ENCODE measurements at places on chromosomes 7 and 10.
A peak's percentile ranks its signal among the peaks of the same experiment; 100 is the strongest.

DNA sequence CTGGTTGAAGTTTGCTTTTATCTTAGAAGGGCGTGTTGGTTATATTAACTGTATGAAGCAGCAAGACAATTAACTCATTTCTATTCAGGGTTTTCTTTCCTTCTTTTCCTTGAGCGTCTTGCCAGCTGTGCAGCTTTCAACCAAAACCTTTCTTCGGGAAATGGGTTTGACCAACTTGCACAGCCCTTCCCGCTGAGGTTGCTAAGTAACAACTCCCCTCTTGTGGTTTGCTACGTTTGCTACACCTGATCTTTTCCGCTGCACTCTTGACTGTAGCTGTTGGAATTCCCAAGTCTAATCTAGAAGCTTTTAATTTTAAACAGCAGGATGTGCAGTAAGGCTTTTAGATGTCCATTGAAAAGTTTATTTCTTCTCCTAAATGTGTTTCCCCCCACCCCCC, 116.9 kb downstream of the CDCA7L start:
- DNase-seq, result no peak

DNA sequence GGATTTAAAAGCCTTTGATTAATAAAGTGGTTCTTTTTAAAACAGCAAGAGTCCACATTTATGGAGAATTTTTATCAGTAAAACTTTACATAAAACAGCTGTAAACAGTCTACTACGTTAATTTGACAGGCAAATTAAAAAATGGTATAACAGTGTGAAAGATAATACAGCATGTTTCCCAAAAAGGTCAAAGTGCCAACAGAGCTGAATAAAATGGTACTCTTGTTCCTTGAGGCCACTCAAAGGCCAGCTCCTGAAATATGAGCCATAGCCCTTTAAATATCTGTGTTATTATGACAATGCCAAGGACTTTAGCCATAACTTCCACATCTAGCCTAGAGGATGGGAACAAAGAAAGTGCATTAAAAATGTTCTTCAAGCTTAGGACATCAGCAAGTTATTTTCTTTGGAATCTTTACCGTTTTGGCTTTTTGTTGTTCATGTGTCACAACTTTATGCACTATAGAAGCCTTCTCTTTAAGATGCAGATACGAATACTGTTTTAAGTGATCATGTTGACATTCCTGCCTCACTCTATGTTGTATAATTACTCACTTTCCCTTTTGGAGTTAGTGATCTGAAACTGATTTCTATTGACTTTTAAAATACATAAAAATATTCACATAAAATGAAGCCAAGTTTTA, 165.6 kb downstream of the RNLS start:
- no peak for DNase-seq

- DNase-seq, result no peak
Observed at GRCh38 chr10:118546479-118546878, 49.0 kb downstream of the PRLHR start.

- DNase-seq, result no peak
Observed at GRCh38 chr10:46525824-46526681, 30.4 kb downstream of the GPRIN2 start.

- DNase-seq, result peak; percentile 61
Observed at GRCh38 chr7:150938566-150938965, 39.6 kb downstream of the KCNH2 start.

- DNase-seq, result peak; percentile 25
Observed at GRCh38 chr7:1676550-1677078, 6.5 kb downstream of the ELFN1 start.

- DNase-seq, result peak; percentile 84
Observed at GRCh38 chr10:80599424-80599847, 61.7 kb downstream of the SH2D4B start.

DNA sequence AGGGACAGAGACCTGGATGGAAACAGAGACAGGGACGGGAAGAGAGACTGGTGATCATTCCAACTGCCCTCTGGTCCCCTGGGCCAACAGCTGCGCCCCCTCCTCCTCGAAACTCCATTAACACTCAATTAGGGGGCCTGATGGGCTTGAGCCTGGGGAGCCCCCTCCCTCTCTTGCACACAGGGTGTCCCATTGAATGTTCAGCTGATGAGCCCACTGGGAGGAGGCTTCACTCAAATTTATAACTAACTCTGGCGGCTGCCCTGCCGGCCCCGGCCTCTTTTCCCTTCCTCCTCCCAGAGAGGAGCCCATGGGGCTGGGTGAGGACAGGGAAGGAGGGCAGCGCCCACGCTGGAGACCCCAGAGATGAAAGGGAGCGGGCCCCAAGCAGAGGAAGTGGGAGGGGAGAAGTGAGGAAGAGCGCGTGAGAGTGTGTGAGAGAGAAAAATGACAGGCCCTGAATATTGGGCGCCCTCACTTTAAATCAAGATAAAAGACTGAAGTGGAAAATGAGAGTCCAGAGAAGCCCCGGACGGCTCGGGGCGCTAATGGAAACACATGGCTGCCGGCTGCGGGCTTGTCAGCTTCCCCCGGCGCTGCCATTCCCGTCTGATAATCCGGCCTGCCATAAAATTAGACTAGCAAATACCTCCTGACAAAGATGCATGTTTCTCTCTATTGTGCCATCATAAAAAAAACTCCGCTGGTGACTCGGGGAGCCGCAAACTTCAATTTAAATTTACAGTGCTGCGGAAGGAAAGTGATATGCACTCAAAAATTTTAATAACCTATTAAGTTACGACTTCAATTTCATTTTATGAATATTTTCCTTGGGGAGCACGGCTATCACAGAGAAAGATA, 58.0 kb upstream of the PAX2 start:
- no peak for DNase-seq

GRCh38 chr7:36507475-36508440, 118.1 kb downstream of the ANLN start:
- peak; percentile 32 for DNase-seq

DNA sequence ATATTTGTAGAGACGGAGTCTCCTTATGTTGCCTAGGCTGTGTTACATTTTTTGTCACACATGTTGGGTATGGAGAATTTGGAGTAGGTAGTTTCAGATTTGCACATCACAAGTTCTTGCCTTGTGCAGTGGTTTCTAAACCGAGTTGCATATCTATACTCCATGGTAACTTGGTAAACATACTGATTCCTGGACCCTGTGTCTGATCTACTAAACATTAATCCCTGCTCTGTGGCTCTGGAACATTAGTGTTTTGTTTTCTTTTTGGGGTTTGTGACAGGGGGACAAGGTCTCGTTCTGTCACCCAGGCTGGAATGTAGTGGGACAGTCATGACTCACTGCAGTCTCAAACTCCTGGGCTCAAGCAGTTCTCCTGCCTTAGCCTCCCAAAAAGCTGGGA, 24.7 kb downstream of the AUTS2 start:
- DNase-seq, result no peak

- no peak for DNase-seq
Observed at GRCh38 chr10:126218778-126219649, 169.3 kb downstream of the ADAM12 start.

GRCh38 chr7:77426052-77426404, 9.9 kb upstream of the GSAP start:
- DNase-seq, result no peak

DNA sequence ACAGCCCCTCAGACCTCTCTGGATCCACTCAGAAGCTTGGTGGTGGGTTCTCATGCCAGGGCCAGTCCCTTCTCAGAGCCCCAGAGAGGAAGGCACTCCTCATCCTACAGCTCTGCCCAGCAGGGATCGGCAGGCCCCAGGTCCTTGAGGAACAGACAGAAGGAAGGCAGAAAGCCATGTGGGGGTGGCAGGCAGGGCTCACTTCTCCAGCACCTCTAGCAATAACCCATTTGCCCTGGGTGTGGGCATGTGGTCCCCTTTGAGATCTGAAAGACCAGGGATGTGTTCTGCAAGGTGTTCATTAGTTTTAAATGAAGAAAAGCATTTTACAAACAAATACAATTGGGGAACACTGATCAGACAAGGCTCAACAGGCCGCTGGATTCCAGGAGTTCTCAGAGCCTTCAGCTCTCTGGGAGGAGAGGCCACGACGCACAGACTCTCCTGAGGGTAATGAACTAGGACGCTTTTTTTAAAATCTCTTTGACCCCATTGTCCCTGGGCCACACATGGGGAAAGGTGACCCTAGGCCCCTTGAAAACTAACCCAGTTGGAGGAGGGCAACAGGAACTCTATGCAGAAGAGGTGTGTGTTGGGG, 40.6 kb downstream of the LDB3 start:
- peak; percentile 57 for DNase-seq
